ENCODE measurements at places on chromosomes 11 and 22. TPM values are rescaled to one million over a fixed set of nuclear protein-coding genes. Genes with fewer than 3 reads are reported as not detected.

The OR5T1 gene
- total RNA-seq = not detected

The SERPING1 gene
- not detected for total RNA-seq

The NNMT gene
- total RNA-seq = not detected

The SEZ6L gene
- total RNA-seq = 0.14 TPM

The HTR3A gene
- total RNA-seq = not detected

Measured in activated naive CD4-positive, alpha-beta T cell treated with anti-CD3 and anti-CD28 coated beads, Interleukin-2, amount 50 U/mL, for 72 hours (primary cell).